Neural crest cell (in vitro differentiated cells): ENCODE measurements at places on chromosomes 1 and 21.

- no peak for DNase-seq
These were observed 32.3 kb upstream of the ETS2 start for GRCh38 chr21:38773099-38774061.

GRCh38 chr1:227917081-227917950 lies 30.4 kb downstream of the WNT9A start:
- peak; percentile 35 for DNase-seq

DNA sequence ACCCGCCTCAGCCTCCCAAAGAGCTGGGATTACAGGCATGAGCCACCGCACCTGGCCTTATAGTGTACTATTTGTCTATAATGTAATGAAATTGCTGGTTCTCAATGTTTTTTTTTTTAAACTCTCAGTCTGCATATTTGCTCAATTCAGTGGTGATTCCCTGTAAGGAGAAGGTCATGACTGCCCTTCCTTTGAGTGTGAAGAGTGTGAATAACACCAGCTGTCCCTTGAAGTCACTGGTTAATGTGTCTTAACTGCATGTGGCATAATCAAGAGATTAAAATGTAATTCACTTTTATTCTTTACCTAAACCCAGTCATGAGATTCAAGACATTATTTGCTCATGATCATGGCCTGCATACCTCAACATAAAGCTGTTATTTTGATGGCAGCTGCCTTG lies 30.5 kb downstream of the MTF2 start:
- DNase-seq = no peak

DNA sequence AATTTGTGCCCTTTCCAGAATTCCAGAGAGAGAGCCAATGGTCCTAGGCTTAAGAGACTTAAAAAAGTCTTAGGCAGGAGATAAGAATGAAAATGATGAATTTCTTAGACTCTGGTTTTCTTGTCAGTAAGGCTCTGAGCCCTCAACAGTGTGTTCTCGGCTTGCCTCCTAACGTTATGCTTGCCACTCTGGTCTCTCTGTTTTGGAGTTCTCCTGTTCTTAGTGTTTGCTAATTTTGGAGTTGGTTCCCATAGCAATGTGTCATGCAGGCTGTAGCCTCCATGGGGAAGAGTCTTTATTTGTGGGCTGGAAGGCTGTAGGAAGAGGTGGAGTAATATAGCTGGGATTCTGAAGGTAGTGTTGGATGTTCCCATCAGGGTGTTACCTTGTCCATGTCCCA lies 19.9 kb downstream of the TBX19 start:
- no peak for DNase-seq

- no peak for DNase-seq
These were observed 91.8 kb downstream of the C21orf91 start for GRCh38 chr21:17727361-17727760.

- no peak for DNase-seq
These were observed 479 bp downstream of the RGS16 start for GRCh38 chr1:182603646-182604174.

GRCh38 chr1:36178471-36179219 lies 22.7 kb downstream of the MAP7D1 start:
- DNase-seq = no peak

GRCh38 chr1:102435483-102435882 lies 438.8 kb upstream of the OLFM3 start:
- no peak for DNase-seq
